ENCODE measurements at places on chromosomes 13 and 19.
A peak's percentile ranks its signal among the peaks of the same experiment; 100 is the strongest.

- DNase-seq, result no peak
Observed at GRCh38 chr19:38551450-38551813, 66.3 kb downstream of the MAP4K1 start.

GRCh38 chr13:37427843-37428494, 170.6 kb downstream of the POSTN start:
- DNase-seq, result no peak

GRCh38 chr13:61766667-61767058, 351.0 kb upstream of the PCDH20 start:
- no peak for DNase-seq

GRCh38 chr13:99218545-99218944, 17.9 kb downstream of the UBAC2 start:
- DNase-seq, result peak; percentile 87

GRCh38 chr19:42480335-42481095, 37.8 kb upstream of the CXCL17 start:
- DNase-seq, result no peak

GRCh38 chr13:44770951-44771350, 194.8 kb upstream of the TSC22D1 start:
- DNase-seq, result no peak

DNA sequence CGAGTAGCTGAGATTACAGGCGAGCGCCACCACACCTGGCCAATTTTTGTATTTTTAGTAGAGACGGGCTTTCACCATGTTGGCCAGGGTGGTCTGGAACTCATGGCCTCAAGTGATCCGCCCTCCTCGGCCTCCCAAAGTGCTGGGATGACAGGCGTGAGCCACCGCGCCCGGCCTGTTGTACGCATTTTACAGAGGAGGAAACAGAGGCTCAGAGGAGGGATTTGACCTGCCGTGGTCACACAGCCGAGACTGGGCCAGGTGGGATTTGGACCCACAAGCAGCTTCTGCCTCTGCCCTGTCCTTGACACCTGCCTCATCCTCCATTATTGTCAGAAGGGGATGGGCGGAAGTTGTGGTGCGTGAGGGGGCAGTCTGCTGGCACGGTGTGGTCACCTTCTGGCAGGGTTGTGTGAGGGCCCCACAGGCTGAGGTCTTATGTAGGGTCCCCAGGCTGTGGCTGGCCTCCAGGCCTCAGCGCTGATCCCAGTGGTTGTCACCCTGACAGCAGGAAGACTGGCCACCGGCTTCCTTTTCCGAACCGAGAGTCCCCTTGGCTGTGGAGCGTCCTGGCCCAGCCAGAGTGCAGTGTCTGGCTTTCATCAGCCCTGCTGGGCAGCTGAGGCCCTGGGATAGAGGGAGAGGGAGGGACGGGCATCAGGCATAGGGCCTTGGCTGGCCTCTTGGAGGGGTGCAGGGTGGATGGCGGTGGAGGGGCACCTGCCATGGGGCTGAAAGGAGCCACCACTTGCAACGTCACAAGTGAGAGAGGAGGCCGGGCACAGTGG, 20.3 kb downstream of the NFIC start:
- peak; percentile 71 for DNase-seq

DNA sequence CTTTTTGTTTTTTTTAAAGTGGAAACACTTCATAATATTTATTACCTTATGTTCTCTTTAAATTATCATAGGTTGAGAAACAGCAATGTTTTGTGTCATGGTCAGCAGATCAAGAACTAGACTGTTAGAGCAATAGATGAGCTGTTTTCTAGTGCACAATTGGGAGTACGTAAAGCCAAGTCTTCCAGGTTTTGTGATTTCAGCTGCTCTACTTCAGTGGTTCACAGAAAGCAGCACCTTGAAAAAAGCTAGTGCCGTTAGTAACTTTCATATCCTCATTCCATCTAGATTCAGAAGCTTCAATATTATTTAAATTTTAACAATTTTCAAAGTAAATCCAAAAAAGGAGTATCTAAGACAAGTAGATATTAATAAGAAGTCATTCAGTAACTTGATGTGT, 1.9 kb downstream of the GPR18 start:
- no peak for DNase-seq

DNA sequence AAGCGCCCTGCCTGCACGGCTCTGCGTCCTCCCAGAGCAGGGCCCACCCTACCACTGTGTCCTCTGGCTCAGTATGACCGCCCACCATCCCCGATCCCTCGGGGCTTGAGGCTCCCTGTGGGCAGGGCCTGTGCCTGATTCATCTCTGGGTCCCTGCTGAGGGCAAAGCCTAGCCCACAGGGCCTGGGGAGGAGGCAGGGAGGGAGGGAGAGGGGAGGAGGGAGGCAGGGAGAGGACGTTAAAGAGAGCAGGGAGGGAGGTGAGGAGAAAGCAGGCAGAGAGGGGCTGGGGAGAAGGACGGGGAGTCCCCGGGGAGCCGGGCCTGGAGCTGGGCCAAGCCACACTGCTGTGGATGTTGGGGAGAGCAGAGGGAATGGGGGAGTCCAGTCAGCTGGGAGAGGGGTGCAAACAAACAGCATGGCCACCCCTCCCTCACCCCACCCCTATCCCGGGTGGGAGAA, 4.0 kb upstream of the ERFL start:
- no peak for DNase-seq

DNA sequence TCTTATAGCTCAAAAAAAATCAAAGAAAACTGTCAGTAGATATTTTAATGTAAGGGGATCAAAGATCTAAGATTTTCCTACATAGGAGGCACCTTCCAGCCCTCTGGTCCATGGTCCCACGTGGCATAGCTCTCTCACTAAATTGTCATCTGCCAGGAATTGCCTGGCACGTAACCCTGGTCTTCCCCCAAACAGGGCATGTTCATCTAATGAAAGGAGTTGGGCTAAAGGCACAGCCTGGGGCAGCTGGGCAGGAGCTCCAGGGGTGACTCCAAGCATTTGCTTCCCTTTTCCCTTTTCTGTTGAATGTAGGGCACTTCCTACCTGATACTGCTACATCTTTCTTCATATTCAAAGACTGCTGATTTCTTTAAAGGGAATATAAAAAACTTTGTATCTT, 148.7 kb downstream of the COL4A1 start:
- DNase-seq, result no peak

DNA sequence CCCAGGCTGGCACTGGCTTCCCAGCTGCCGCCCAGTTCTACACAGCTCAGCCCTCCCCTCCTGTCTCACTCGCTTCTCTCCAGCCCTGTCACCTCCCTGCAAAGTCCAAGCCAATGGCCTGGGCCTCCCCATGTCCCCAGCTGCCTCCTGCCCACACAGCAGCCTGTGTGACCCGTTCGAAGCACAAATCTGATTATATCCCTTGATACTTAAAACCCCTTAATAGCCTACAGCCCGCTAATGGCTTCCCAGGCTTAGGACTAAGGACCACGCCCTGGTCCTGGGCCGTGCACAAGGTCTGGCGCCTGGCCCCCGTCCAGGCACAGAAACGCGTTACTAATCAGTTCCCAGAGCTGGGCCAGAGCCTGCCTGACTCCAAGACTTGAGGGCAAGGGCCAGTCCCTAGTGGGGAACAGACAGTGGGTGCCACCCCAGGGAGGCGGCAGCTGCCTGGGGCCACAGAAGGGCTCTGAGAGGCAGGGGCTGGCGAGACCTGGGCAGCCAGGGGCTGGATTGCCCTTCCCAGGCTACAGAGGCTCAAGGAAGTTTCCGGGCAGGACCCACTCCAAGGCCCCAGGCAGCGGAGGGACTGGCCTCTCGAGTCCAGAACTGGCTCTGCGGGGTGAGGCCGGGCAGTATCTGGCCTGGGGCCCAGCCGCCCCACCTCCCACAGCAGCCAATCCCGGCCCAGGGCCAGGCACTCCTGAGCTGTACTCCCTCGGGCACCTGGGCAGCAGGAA, 10.4 kb downstream of the XAB2 start:
- no peak for DNase-seq

DNA sequence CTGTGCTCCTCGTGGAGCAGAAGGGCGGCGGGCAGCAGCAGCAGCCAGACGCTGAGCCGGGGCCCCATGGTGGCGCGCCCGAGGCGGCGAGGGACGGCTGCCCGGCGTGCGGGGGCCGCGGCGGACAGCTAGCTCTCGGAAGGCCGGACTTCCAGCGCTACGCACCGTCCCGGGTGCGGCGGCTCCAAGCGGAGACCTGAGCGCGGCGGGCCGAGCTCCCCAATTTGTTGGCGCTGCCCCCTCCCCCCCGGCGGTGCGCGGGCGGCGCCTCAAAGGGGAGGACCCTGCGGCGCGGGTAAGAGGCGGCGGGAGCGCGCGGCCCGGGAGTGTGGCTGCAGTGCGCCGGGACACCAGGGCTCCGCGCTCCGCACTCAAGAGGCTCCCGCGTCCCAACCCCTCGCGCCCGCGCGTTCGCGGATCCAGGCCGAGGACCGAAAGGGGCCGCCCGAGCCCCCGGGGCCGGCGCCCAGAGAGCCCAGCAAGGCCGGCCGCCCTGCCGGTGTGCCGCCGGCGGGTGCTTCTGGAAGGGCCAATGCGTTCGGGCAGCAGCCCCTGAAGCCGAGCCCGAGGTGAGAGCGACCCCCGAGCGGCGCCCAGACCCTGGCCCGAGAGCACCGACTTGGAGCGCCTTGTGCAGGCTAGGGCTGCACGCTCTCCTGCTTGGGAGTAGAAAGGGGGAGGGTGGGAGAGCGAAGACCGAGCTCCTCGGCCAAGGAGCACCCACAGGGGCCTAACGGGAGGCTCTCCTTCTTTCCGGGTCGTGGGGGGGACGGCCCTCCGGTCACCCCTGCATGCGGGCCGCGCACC, at the start of the genes COL4A1 and COL4A2:
COL4A1 (minus strand) TSS at position 198 of the 807 bp plus-strand sequence; CDS start at position 68, 130 bp downstream.
COL4A2 (plus strand) TSS at position 325 of the 807 bp plus-strand sequence. CDS start 620 bp downstream, outside the sequence.
- peak; percentile 89 for DNase-seq

- DNase-seq, result no peak
Observed at GRCh38 chr13:20239748-20240147, 7.6 kb upstream of the GJB6 start.
